ENCODE measurements at places on chromosomes 11 and 22. TPM values are rescaled to one million over a fixed set of nuclear protein-coding genes. Genes with fewer than 3 reads are reported as not detected.

Gene POU2AF3
- polyA plus RNA-seq, result 14.4 TPM

Gene PGM2L1
- polyA plus RNA-seq, result 5.4 TPM

Gene CATSPER1
- polyA plus RNA-seq, result 0.24 TPM

Gene RBM7
- 51.8 TPM for polyA plus RNA-seq

Gene CXCR5
- not detected for polyA plus RNA-seq

Gene ALX4
- polyA plus RNA-seq, result 0.13 TPM

Gene PDGFD
- polyA plus RNA-seq, result 4.9 TPM

Gene OR52E8
- not detected for polyA plus RNA-seq

Gene CFAP300
- polyA plus RNA-seq, result 8.0 TPM

Gene MUS81
- 46.9 TPM for polyA plus RNA-seq

All from left lung (tissue), 14 donors.